ENCODE measurements at places on chromosomes 1 and 21.

GRCh38 chr1:115560027-115560426, 81.7 kb upstream of the VANGL1 start:
- DNase-seq: no peak

DNA sequence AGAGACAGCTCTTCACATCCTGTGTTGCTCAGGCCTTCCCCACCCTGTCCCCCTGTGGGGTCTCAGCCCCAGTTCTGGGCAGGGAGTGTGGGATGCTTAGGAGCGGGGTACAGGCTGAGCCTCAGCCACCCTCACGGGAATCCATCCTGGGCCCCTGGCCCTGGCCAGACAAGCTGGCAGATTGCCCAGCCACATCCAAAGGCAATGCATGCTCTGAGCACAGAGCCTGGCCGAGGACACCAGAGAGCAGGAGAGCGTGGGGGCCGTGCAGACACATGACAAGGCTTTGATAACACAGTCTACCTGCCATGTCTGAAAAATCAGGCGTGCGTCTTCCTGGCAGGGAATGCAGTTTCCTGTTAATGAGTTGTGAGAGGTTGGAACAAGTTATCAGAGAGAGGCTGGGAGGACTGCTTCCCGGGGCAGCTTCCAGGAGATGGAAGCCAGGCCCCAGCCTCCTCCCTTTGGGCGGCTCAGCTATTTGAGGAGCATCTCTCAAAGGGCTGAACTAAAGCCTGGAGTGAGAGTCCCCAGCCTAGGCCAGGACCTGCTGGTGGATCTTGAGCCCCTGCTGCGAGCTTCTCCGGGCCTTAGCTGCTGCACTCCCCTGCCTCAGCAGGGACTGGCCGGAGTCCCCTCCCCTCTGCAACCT, 72.2 kb upstream of the SELENON start:
- DNase-seq: no peak

DNA sequence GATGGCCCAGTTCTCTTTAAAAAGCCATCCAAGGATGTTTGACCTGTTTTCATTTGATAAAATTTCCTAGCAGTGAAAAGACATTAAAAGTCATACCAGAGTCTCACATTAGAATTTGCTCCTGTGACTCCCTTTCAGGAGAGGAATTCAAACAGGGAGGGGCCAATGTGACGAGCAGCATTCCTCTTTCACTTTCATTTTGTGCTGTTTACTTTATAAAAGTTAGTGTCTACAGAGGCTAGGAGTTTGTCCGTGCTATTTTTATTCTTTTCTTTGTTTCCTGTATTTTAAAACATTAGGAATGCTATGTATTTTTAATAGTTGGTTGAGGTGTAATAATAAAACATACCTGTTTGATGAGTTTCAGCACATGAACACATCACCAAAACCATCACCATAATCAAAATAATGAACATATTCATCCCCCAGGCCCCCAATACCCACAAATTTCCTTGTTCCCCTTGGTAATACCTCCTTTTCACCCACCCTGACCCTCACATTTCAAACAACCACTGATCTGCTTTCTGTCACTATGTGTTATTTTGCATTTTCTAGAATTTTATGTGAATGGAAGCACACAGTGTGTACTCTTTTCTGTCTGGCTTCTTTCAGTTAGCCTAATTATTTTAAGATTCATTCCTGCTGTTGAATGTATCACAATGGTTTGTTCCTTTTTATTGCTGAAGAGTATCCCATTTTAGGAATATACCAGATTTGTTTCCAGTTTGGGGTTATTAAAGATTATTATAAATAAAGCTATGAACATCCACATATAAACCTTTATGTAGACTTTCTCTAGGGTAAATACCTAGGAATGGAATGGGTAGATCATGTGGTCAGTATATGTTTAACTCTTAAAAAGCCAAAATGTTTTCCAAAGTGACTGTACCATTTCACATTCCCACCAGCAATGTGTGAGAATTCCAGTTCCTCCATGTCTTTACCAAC, 129.5 kb downstream of the TENT5C start:
- no peak for DNase-seq

GRCh38 chr21:39022863-39023693, 160.2 kb downstream of the PSMG1 start:
- DNase-seq: no peak

GRCh38 chr1:199862047-199862446, 165.5 kb upstream of the NR5A2 start:
- DNase-seq: no peak

GRCh38 chr1:36482724-36483388, at the start of gene CSF3R:
Gene CSF3R, minus strand, starts transcription at chr1:36482913. Its CDS starts 3,417 bp downstream, at chr1:36479496.
- no peak for DNase-seq

DNA sequence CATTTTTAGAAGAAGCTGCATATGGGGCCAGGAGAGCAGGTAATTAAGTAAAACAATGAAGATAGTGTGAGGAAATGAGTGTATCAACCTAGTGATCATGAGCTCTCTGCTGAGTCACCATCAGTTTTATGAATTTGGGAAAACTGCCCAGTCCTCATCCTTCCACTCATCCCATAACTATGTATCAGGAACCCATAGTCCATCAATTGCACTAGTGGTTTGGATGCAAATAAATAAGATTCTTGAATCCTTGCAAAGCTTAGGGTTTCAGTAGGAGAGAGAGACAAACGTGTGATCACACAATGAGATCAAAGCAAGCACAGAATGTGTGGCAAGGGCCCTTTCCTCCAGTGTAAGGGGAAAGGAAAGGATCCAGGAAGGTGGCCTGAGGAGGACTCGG, 145.6 kb downstream of the ZZZ3 start:
- no peak for DNase-seq

All from effector CD4-positive, alpha-beta T cell (primary cell).